ENCODE measurements at places on chromosomes 1 and 21.

- no peak for DNase-seq
Measured at GRCh38 chr1:164688791-164689190, 129.8 kb downstream of the PBX1 start.

DNA sequence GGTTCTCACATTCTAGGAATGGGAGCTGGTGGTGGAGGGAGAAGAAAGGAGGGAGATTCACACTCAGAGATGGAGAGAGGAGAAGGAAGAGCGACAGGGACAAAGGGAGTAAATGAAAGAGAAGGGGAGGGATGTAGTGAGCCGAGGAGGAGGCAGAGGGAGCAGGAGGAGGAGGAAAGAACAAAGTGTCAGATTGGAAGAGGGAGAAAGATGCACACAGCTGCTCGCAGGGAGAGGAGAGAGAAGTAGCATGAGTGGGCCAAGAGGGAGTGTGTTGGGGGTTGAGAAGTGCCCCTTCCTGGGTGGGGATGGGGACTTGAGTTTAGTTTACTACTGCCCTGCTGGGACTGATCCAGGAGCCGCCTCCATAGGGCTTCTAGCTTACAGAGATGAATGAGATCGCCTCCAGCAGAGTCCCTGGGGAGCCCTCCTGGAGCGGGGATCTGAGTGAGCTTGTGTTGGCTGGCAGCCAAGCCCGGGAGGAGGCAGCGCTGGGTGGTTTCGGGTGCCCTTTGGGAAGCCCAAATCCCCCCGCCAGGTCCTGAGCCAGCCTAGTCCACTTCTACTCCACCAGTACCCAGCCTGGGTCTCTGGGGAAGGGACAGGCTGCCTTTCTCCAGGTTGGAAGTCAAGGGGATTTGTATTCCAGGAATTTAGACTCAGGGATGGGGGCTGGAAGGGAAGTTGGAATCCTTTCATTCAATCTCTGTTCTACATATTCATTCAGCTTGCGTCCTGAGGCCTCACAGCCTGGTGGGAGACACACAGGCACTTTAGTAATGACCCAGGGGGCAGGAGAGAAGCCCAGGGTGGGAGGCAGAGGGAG, 20.9 kb downstream of the PTPRU start:
- DNase-seq = no peak

DNA sequence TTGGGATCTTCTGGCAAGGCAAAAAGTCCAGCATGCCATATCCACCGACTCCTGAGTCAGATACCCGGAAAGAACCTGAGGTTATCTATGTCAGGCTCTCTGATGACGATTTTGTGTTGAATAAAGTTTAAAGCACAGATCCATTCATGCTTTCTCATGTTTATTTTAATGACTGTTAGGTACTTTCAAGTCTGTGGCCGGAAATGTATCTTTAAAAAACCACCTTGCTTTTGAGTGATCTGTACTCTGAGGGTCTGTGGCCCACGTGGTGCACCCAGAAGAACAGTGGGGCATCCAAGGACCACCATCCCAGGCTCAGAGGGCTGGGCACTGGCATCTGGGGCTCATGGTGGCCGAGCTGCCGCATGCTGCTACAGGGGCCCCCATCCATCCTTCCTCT, 30.1 kb upstream of the VASH2 start:
- DNase-seq = no peak

GRCh38 chr1:210340311-210340710, 11.6 kb downstream of the HHAT start:
- no peak for DNase-seq

GRCh38 chr1:214708321-214708955, 105.4 kb downstream of the CENPF start:
- no peak for DNase-seq

GRCh38 chr1:87816646-87817045, 488.0 kb downstream of the LMO4 start:
- DNase-seq = no peak

DNA sequence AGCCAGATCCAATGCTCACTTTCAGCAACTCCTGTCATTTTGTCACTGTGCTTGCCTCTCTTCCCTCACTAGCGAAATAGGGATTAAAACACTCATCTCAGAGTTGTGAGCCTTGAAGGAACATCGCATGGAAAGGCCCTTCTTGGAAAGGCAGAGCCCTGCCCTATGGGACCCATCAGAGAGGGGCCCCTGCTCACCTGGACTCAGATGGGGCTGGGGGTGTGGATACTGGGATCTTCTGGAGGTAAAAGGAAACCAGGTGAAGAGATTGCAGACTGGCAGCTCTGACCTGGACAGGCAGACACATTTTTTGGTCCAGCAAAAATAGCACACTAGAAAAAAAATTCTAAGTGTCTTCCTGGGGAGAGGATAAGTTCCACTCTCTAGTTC, 54.2 kb upstream of the EPS8L3 start:
- no peak for DNase-seq

- no peak for DNase-seq
Measured at GRCh38 chr1:39406533-39407450, 84.6 kb upstream of the BMP8A start.

GRCh38 chr1:10179406-10180091, 30.8 kb upstream of the KIF1B start:
- DNase-seq = no peak

DNA sequence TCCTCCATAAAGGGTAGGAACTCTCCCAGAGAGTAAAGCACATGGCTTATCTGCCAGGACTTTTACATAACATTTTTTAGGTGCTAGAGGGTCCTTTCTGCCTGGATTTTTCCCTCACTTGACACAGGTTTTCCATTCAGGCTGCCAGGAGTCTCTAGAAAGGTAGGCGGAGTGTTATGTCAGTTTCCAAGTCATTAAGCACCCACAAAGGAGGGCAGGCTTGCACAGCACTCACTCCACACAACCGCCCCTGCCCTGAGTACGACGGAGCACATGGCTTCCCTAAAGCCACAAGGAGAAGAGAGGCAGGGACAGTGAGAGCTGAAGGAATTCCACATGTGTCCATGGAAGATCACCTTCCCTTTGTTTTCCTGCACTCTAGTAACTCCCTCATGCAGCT, 55.7 kb downstream of the CAPZB start:
- DNase-seq = no peak

DNA sequence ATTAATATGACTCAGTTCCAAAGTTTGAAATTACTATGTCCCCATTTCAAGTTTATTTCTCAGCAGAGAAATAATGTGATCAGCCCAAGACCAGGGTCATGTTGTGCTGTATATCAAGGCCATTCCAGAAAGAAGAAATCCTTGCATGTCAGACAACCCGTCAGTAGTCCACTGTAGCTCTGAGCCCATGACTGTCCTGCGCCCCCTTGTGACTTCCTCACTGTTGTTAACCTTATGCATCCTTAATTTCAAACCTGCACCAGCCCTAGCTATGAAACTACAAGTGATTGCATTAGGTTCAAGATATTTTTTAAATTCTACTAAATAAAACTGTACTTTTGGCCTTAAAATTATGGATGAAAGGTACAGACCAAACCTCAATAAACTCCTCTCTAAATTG, 133.0 kb downstream of the LRRC7 start:
- DNase-seq = no peak

GRCh38 chr1:204277563-204278219, 63.9 kb upstream of the GOLT1A start:
- DNase-seq = no peak

GRCh38 chr1:114755006-114755931, 2.5 kb downstream of the CSDE1 start:
- no peak for DNase-seq

GRCh38 chr1:145758116-145758515, 38.8 kb downstream of the CD160 start:
- DNase-seq = no peak

- no peak for DNase-seq
Measured at GRCh38 chr1:208885060-208885459, 640.9 kb upstream of the PLXNA2 start.

GRCh38 chr1:154440036-154440804, 35.1 kb downstream of the IL6R start:
- DNase-seq = no peak

DNA sequence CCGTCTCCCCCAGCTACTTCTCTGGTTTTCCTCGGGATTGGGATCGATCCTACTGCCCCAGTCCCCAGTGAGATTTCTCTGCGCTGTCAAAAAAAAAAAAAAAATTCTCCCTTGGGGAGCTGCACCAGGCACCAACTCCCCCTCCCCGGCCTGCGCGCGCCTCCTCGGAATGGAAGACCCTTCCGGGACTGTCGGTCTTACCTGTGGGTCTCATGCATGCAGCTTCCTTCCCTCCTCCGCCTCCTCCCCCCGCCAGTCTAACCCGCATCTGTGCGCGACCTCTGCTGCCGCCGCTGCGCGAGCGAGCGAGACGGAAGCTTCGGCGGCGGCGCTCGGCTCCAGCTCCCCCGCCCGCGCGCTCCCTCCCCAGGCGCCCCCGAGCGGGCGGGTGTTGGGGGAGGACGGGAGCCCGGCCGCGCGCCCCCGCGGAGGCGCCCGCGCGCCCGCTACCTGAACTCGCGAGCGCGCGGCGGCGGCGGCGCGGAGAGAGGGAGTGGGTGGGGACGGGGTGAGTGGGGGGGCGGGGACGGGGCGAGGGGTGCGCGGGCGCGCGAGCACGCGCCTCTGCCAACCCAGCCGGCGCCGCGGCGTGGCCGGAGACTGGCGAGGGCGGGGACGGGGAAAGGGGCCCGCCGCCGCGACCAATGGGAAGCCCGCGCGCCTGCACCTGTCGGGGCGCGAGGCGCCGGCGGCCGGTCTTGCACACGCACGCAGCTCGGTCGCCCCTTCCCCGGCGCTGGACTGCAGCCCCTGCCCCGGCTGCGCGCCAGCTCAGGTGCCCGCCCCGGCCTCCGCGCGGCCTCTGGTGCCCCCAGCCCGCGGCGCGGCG, at the start of gene SUSD4:
SUSD4 (minus strand) TSS at position 321 of the 829 bp plus-strand sequence. CDS start 751 bp downstream, outside the sequence.
- no peak for DNase-seq

GRCh38 chr21:28513428-28513827, 479.2 kb downstream of the LTN1 start:
- DNase-seq = no peak

GRCh38 chr1:57461405-57461804, 37.5 kb upstream of the DAB1 start:
- no peak for DNase-seq

- DNase-seq = no peak
Measured at GRCh38 chr1:30285501-30285932, 437.9 kb downstream of the MATN1 start.

All from SK-N-MC (cell line).